ENCODE measurements at places on chromosomes 11 and 22. TPM values are rescaled to one million over a fixed set of nuclear protein-coding genes. Genes with fewer than 3 reads are reported as not detected.

DNA sequence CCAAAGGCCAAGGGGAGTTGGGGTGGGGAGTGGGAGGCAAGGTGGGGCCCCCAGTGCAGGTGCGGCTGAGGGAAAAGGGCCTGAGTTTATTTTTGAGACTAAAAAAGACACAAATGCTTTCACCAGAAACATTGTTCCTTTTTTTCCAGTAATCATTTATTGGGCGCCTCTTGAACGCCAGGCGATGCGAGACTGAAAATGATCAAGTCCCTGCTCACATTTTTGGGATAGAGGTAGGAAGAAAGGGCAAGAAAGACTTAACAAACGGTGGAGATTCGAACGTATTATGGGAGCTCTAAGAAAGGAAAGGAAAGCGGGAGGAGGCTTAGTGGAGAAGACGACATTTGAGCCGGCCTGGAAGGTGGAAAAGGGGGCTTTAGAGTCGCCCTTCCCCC, 796 bp upstream of the SF3B2 start:
- H3K27ac ChIP-seq, result peak overlapping the region; percentile 80
- peaks cover 16% of the 10 kb centered on the region for H3K36me3 ChIP-seq
- peaks cover 22% of the 10 kb centered on the region for H3K4me1 ChIP-seq
- H3K4me3 ChIP-seq, result peak overlapping the region; percentile 97
- DNase-seq, result no peak

DNA sequence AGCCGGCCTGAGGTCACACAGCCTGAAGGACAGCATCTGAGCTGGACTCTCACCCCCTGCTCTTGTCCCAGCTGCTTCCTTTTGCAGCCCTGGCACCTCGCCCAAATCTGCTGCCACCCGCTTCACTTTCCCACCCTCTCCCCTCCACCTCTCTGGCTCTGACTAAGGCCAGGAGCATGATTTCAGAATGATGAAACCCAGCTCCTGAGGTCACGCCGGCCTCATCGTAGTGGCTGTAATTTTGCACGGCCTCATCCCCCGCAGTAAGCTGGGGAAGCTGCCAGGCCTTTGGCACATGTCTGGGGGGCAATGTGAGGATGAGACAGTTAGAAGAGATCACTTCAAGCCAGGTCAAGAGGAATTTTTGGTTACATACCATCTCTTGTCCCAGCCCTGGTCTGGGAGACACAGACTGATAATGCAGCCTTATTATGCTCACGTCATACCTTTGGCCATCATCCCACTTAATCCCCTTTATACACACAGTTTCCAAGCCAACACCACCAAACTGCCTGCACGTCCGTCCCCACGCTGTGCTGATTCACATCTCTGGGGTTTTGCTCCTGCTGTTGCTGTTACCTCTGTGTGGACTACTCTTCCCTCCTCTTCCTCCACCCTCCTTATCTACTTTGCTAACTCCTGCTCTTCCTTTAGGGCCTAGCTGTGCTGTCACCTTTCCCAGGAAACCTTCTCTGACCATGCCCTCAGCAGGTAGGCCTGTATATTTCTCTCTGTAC, 58.1 kb downstream of the CHRDL2 start:
- peak; percentile 97 for DNase-seq
- H3K27ac ChIP-seq, result peak overlapping the region; percentile 98

DNA sequence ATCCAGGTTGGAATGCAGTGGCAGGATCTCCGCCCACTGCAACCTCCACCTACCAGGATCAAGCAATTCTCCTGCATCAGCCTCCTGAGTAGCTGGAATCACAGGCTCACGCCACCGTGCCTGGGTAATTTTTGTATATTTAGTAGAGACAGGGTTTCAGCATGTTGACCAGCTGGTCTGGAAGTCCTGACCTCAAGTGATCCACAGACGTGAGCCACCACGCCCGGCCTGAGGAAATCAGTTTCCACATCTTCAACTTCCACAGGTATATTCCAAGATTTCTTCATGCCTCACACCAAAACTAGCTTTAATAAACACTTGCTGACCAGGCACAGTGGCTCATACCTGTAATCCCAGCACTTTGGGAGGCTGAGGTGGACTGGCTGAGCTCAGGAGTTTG, 7.6 kb downstream of the HARBI1 start:
- H3K27me3 ChIP-seq, result no peaks in the 10 kb centered on the region
- H3K4me1 ChIP-seq, result no peaks in the 10 kb centered on the region
- H3K36me3 ChIP-seq, result no peaks in the 10 kb centered on the region
- no peak for DNase-seq

DNA sequence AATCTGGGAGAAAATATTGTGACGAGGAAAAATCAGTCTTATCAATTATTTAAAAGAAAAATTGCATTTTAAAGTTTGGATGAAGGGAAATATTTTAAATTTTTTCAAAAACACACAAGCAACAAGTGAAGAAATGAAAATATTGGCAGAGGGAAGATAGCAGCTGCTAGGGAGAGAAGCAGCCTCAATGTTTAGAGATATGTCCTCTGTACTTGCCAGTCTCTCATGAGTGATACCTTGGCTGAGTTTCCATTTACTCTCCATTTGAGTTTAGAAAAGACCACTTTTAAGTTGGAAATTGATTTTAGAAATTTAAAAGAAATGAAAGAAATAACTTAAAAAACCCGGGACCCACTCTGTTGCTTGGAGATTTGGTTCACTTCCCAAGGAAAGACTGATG, 88.6 kb upstream of the DBX1 start:
- H3K27me3 ChIP-seq, result peaks cover 49% of the 10 kb centered on the region
- H3K4me1 ChIP-seq, result no peaks in the 10 kb centered on the region
- no peak overlapping the region for H3K27ac ChIP-seq
- DNase-seq, result no peak
- H3K4me3 ChIP-seq, result no peak overlapping the region
- H3K36me3 ChIP-seq, result no peaks in the 10 kb centered on the region

DNA sequence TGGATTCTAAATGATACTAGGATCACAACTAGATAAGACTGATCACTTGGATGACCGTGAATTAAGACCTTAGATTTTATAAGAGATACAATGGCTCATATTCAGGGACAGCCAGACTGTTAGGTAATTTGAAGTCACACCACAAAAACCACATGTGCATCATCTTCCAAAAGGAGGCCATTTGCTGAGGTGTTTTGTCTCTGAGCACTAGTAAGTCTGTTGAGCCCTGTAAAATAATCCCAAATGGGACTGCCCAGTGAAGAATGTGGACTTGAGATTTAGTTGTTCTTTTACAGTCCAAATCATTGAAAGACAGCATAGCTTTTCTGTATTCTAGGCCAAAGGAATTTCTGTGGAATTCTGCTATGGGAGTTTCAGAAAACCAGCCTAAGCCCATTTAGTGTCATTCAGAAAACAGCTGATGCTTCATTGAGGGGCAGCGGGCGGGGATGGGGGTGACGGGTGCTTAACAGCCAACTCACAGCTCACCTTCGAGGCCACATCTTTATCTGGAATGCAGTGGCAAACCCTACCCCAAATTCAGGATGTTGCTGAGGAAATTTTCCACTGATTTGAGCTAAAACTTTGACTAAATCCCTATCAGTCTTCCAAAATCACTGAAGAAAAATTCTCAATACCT, 80.1 kb upstream of the BIRC3 start:
- no peak overlapping the region for H3K4me3 ChIP-seq
- peaks cover 39% of the 10 kb centered on the region for H3K4me1 ChIP-seq
- H3K27me3 ChIP-seq, result no peaks in the 10 kb centered on the region
- peaks cover 20% of the 10 kb centered on the region for H3K36me3 ChIP-seq
- 0 out of 2 replicates have a peak overlapping the region, but pooled peaks have one; percentile 8 for H3K27ac ChIP-seq
- peak; percentile 72 for DNase-seq

- H3K27me3 ChIP-seq, result no peaks in the 10 kb centered on the region
- H3K27ac ChIP-seq, result no peak overlapping the region
- H3K4me3 ChIP-seq, result no peak overlapping the region
- H3K4me1 ChIP-seq, result no peaks in the 10 kb centered on the region
Measured at GRCh38 chr11:114243461-114244372, 52.5 kb upstream of the NNMT start.

GRCh38 chr11:92159931-92160330, 64.7 kb upstream of the FAT3 start:
- H3K36me3 ChIP-seq, result no peaks in the 10 kb centered on the region
- H3K4me3 ChIP-seq, result no peak overlapping the region
- no peak overlapping the region for H3K27ac ChIP-seq
- no peak for DNase-seq
- no peaks in the 10 kb centered on the region for H3K4me1 ChIP-seq

DNA sequence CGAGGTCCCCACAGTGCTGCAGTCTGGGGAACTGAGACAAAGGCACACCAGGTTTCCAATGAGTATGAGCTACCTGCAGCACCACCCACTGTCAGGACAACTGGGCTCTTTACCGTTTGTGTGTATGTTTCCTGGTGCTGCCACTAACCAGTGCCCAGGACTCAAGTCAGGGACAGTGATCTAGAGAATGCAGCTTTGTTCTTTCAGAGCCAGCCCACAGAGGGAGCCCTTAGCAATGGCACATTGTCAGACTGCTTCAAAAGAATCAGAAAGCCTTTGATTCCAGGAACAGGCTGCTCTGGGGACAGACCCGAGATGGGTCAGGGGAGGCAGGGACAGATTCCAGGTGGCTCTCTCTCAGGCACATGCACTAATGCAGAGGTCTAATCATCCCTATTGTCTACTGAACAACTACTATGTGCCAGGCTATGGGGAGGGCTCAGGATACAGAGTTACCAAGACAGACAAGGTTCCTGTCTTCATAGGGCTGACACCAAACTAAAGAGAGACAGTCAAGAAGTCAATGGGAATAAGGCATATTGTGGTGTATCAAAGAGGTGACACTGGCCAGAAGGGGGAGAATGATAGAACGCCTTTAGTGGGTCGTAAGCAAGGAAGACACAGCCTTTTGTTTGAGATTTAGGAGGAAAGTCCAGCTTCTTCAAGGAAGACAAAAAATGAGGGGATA, 103.7 kb downstream of the VPREB1 start:
- H3K27me3 ChIP-seq, result peaks cover 49% of the 10 kb centered on the region
- no peaks in the 10 kb centered on the region for H3K36me3 ChIP-seq
- H3K4me3 ChIP-seq, result no peak overlapping the region
- H3K27ac ChIP-seq, result no peak overlapping the region

DNA sequence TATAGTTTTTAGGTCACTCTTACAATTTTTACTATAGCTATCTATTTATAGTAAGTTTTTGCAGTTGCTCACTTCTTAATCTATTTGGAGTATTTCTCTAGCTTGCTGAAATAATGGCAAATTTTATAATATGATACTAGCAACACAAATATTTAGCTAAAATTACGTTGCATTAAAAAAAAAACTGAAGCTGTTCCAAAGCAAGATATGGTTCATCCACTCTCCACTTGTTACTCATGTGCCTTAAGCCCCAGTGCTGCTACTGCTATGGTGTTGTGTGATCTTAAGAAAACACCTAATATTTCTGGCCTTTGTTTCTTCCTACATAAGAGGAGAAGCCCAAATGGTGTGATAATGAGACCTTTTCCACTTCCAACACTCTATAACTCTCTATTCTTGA, 479 bp downstream of the MMP3 start:
- peak overlapping the region; percentile 13 for H3K4me3 ChIP-seq
- H3K4me1 ChIP-seq, result peaks cover 16% of the 10 kb centered on the region
- no peaks in the 10 kb centered on the region for H3K36me3 ChIP-seq
- no peak for DNase-seq

DNA sequence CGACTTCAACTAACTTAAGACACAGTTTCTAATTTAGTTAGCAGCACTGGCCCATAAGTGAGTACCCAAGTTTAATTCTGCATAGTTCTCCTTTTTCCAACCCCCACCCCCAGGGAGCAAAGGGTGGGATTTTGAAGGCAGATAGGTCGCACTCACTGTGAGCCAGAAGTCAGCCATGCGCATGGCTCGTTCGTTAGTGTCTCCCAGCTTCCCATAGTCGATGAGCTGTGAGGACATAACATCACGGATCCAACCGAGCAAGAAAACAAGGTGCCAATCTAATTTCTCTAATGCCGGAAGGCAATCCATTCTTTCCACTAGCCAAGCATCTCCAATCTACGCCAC, 577 bp downstream of the MRPL17 start:
- peak overlapping the region; percentile 54 for H3K27ac ChIP-seq
- no peaks in the 10 kb centered on the region for H3K27me3 ChIP-seq
- no peak for DNase-seq
- H3K4me1 ChIP-seq, result peaks cover 15% of the 10 kb centered on the region
- H3K36me3 ChIP-seq, result peaks cover 17% of the 10 kb centered on the region

- H3K36me3 ChIP-seq, result peaks cover 38% of the 10 kb centered on the region
- H3K27ac ChIP-seq, result no peak overlapping the region
- H3K27me3 ChIP-seq, result no peaks in the 10 kb centered on the region
- DNase-seq, result peak; percentile 43
- no peak overlapping the region for H3K4me3 ChIP-seq
Measured at GRCh38 chr22:17612057-17612456, 16.5 kb downstream of the ATP6V1E1 start.

Gene MCAM
- 61.3 TPM for total RNA-seq

Gene SLC6A5
- total RNA-seq, result not detected

Gene HBG2
- not detected for total RNA-seq
